ENCODE measurements at places on chromosomes 11 and 22. TPM values are rescaled to one million over a fixed set of nuclear protein-coding genes. Genes with fewer than 3 reads are reported as not detected.

DNA sequence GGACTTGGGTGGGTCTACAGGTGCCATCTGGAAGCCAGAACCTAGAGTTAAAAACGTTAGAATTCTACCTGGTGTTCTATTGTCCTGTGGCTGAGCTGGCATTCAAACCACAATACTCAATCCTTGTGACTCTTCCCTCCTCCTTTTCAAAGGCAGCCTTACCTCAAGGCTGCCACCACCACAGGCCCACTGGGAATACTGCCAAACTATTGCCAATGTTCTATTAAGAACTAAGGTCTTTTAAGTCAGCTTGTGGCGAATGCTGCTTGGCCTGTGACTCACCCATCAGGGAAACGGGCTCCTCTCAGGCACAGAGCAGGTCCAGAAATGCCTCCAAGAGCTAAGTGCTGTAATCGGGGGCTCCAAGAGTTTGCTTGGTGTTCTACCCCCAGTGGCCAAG is 1008.4 kb downstream of the JRKL start:
- no peak overlapping the region for H3K27ac ChIP-seq
- DNase-seq, result no peak
- H3K27me3 ChIP-seq, result no peaks in the 10 kb centered on the region
- H3K4me1 ChIP-seq, result no peaks in the 10 kb centered on the region
- H3K36me3 ChIP-seq, result no peaks in the 10 kb centered on the region

DNA sequence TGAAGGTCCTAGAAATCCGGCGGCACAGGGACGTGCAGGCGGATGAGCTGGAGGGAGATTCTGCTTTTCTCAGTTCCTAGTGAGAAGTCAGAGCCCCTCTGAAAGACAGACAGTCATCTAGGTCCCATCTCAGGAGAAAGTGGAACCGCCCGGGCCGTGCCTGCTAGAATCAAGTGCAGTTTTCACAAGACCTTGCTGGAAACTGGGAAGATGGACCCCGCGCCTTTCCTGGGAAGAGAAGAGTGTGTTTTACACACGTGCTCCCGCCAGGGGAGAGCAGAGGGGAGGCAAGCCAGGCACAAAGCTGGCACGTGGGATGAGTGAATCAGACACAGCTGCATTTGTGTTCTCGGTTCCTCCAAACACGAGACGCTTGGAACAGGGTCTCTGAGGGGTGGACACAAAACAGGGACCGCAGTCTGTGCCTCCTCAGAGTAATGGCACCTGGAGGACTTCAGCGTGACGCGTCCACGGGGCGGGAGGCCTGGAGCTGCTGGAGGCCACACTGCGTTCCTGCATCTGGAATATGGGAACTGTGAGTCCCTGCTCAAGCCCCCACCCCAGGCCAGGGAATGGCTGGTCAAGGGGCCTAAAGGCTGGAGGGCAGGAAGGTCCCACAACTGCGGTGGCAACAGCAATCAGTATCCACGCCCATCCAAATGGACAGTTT is 218.3 kb downstream of the BRD1 start:
- no peaks in the 10 kb centered on the region for H3K36me3 ChIP-seq
- no peaks in the 10 kb centered on the region for H3K27me3 ChIP-seq
- H3K4me1 ChIP-seq, result no peaks in the 10 kb centered on the region
- H3K27ac ChIP-seq, result no peak overlapping the region

- H3K27ac ChIP-seq, result no peak overlapping the region
- no peaks in the 10 kb centered on the region for H3K4me1 ChIP-seq
- H3K36me3 ChIP-seq, result no peaks in the 10 kb centered on the region
- H3K4me3 ChIP-seq, result no peak overlapping the region
- no peaks in the 10 kb centered on the region for H3K27me3 ChIP-seq
- no peak for DNase-seq
Measured at GRCh38 chr22:16967453-16968217, 40.4 kb downstream of the GAB4 start.

- no peak overlapping the region for H3K4me3 ChIP-seq
- no peaks in the 10 kb centered on the region for H3K27me3 ChIP-seq
- H3K27ac ChIP-seq, result no peak overlapping the region
Measured at GRCh38 chr11:133227632-133228111, 304.6 kb downstream of the OPCML start.

The CCDC15 gene
- 1.5 TPM for total RNA-seq

The OR8G1 gene
- not detected for total RNA-seq

The OR56A5 gene
- not detected for total RNA-seq

The OSM gene
- 1.6 TPM for total RNA-seq

The ACCS gene
- 32.2 TPM for total RNA-seq

The ENDOD1 gene
- total RNA-seq, result 32.2 TPM

The DDIAS gene
- total RNA-seq, result 3.8 TPM

Measured in upper lobe of right lung (tissue), 1 donor.